Activated CD8-positive, alpha-beta memory T cell treated with anti-CD3 and anti-CD28 coated beads, Interleukin-2, amount 10 ng/mL, durations not matched to agents 7 days and 5 days (primary cell): ENCODE measurements at places on chromosomes 2 and 18. TPM values are rescaled to one million over a fixed set of nuclear protein-coding genes. Genes with fewer than 3 reads are reported as not detected.

NEMP2 gene
- total RNA-seq, result 12.9 TPM

STPG4 gene
- 0.20 TPM for total RNA-seq

TRIP12 gene
- total RNA-seq, result 270 TPM

DNA sequence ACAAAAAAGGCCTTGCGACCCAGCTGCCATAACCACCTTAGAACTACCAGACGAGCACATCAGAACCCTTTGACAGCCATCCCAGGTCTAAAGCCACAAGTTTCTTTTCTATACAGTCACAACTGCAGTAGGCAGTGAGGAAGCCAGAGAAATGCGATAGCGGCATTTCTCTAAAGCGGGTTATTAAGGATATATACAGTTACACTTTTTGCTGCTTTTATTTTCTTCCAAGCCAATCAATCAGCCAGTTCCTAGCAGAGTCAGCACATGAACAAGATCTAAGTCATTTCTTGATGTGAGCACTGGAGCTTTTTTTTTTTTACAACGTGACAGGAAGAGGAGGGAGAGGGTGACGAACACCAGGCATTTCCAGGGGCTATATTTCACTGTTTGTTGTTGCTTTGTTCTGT, 48.8 kb downstream of the FEZ2 start:
- no peak for DNase-seq

- DNase-seq, result no peak
Measured at GRCh38 chr2:128457716-128458115, 139.0 kb upstream of the HS6ST1 start.

DNA sequence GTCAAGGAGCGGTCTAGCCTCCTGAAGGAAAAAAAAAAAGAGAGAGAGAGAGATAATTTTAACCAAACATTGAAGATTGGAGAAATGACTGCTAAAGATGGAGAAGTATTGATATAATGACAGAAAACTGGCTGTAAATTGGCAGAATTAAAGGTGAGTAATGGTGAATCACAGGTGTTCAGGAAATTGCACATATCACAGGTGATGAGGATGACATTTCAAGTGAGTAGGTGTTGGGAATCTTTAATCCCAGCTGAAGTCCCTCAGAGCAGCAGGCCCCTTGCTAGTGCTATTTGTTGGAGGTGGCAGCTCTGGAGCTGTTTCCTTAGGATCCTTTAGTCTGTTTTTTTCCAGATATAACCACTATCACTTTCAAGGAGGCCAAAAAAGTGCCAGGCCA, 678.4 kb upstream of the VRK2 start:
- no peak for DNase-seq

LRP1B gene
- total RNA-seq, result not detected

SNED1 gene
- total RNA-seq, result 4.6 TPM

DNA sequence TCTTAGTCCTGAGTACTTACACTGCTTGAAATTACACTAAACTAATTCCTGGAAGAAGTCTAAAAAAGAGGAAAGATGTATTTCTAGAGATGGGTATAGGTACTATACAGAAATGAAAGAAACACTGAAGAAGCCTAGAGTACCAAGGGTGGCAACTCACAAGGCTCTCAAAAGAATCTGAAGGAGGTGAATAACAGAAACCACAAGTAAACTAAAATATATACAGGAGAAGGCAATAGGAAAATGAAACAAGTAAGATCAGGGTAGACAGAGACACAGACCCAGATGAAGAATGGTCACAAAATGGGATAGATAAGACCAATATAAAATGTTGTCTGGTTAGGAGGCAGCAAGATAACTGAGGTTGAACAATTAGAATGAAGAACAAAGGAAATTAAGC, 59.9 kb downstream of the USP37 start:
- no peak for DNase-seq

LRATD1 gene
- not detected for total RNA-seq

GRCh38 chr2:218536804-218537494, 31.2 kb downstream of the USP37 start:
- DNase-seq, result no peak

- DNase-seq, result peak; percentile 89
Measured at GRCh38 chr2:227471924-227472264, at the start of gene AGFG1. AGFG1 (plus strand) TSS chr2:227472156; CDS start chr2:227472422, 266 bp downstream.

GREB1 gene
- 1.4 TPM for total RNA-seq
